ENCODE measurements at places on chromosomes 5 and 9.

DNA sequence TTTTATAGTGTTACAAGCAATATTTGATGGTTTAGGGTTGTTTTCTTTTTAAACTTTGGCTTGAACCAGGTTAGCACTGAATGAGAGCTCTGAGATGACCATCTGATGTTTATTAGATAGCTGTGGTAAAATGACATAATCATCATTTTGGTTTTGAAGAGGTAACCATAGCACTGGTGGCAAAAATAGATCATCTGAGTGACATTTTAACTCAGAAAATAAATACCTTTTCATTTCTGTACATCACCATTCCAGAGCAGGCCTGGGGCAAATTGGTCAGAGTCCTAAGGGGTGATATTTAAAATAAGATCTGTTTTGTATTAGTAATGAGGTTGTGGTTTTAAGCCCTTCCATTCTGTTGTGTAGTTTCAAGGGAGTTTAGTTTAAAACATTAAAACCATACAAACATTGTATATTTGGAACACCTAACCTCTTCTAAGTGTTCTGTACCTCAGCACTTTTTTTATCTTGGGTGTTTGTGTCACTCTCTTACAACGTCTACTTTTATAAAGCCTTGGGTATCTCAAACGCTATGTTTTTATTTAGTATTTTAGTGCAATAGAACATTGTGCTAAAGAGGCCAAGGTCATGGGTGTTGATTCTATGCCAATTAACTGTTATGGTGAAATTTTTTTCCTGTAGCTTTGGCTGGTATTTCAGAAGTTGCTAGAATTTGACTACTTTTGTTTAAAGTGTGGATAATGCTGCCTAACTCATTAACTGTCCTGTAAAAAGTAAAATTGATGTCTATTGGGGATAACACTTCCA, 166.1 kb downstream of the CD180 start:
- no peak for DNase-seq

DNA sequence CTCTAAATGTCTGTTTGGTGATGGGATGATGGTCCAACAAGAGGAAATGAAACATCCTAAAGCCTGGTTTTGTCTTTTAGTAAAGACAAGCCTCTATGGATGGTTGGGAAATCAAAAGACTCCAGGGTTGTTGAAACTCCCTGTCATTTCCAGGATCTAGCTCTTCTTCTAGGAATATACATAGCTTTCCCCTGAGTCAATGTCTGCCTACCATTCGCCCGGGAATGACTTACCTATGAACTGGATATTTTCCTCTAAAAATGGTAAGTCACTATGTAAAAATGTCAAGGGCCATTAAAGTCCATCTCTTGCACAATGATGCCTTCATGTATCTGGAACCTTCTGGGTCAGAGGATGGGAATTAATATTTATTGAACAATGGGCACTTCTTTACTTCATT, 11.1 kb upstream of the KIF12 start:
- no peak for DNase-seq

DNA sequence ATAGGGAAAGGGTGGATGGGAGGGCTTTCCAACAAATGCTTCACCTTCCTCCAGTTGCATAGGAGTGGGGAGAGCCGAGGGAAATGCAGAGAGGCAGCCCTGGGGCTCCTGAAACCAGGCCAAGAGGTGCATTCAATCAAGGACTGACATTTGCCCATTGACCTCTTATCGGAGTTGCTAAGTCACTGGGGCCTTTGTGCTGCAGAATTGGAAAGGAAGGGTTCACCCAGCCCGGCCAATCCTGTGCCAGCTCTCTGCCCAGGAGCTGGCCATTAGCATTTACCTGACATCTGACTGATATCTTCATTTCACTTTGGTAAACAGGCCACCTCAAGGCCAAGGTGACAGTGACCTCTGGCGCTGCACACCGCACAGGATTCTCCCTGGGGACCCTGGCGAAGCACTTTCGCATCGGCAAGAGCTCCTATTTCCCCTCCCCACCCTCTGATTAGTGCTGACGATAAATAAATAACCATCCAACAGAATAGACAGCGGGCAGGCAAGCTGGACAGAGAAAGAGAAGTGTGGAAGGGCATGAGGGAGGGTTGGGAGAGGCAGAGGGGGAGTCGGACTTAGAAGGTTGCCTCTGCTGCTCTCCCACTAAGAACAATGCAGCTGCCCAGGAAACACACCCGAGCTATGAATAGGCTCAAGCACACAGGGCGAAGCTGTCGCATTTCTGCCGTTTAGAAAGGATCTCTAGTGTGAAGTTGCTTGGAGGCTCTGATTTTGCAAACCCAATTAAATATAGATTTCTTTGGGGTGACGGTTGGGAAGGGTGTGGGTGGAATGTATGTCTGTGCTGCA, 57.0 kb upstream of the BOD1 start:
- DNase-seq = no peak

DNA sequence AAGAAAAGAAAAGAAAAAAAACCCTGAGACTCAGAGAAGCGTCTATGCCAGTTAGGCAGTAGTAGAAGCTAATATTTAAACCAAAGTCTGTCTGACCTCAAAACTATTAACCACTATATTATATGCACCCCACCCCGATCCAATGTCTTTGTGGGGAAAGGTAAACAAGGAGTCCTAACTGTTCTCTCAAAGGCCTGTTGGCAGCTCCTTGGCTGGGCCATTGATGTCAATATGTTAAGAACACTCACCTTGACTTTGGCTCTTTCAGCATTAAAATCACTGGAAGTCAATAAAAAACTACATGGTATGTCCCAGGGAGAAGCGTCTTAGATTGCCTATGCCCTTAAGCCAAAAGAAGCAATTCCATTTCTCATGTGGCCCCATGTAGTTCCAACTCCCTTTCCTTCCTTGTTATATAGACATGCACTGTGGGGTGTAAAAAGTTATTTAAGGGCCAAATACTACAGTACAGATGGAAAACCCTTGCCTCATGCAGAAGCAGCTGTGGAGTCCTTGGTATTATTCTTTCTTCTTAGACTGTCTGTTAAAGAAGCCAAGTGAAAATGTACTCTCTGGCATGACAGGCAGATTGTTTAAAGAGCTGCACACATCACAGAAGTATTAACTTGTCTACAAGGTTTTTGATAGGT, 308.6 kb upstream of the RPS23 start:
- no peak for DNase-seq

GRCh38 chr9:80763536-80763935, 925.8 kb downstream of the TLE1 start:
- no peak for DNase-seq

- no peak for DNase-seq
Observed at GRCh38 chr5:79794347-79794746, 104.7 kb downstream of the CMYA5 start.

DNA sequence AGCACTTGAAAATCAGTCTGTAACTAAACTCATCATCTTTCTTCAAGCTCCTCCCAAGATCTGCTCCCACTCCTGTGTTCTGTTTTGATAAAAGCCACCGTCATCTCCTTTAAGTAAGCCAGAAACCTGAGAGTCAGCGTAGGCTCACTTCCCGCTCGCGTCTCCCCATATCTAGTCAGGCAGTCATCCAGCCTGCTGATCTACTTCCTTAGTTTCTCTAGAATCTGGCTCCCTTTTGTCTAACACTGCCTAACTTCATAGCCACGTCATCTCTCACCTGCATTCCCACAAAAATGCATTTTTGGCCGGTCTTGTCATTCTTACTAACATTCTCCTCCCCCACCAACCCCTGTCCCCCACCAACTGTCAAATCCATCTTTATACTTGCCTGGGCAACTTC, 3.0 kb upstream of the TJP2 start:
- DNase-seq = no peak

DNA sequence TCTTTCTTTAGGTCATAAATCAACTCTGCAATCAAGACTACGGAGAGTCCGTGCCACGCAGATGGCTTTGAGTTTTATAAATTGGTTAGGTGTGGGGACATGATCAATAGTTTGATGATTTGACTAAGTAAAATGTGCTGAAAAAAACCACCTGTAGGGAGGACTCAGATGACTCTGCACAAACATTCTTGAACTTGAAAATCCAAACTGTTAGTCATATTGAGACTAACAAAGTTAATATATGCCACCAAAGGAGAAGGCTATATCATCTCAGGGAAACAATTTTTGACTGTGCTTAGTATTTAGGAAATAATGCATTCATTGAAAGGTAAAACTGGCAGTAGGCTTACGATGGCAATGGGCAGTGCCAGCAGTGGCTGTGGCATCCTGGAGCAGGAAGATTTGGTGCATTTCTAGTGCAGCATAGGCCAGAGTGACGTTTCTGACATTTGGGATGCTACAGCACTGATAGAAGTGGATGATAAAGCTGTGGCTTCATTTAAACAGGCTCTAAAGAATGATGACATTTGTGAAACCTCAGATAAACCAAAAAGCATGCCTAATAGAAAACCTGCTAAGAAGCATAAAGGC, 291.1 kb downstream of the MLLT3 start:
- no peak for DNase-seq

DNA sequence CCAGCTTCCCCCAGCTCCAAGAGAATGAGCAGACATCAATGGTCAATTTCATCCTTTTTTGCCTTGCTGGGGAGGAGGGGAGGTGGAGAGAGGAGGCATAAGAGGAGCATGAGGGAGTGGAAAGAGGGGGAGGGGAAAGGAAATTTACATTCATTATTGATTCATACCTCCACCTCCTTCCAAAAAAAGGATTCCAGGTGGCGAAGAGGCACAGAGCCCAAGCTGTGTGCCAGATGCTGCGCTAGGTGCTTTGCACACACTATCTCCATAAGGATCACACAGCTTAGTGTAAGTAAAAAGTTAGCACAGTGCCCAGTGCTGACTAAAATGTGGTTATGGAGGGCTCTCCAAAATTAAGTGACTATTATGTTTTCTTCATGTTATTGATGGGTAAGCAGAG, 11.0 kb downstream of the ASTN2 start:
- DNase-seq = no peak

All from NCI-H2081 treated with DMSO at 0.1 percent for 48 hours (cell line).